Esophagus squamous epithelium (tissue), 5 donors: ENCODE measurements at places on chromosomes 4 and X. TPM values are rescaled to one million over a fixed set of nuclear protein-coding genes. Genes with fewer than 3 reads are reported as not detected.

- no peak for DNase-seq
Observed at GRCh38 chrX:121581885-121582284, 534.5 kb downstream of the GLUD2 start.

IL2RG gene
- total RNA-seq, result 7.4 TPM

GRCh38 chr4:153143527-153144348, 60.5 kb upstream of the TRIM2 start:
- DNase-seq, result no peak

ZDHHC15 gene
- 0.27 TPM for total RNA-seq

DNA sequence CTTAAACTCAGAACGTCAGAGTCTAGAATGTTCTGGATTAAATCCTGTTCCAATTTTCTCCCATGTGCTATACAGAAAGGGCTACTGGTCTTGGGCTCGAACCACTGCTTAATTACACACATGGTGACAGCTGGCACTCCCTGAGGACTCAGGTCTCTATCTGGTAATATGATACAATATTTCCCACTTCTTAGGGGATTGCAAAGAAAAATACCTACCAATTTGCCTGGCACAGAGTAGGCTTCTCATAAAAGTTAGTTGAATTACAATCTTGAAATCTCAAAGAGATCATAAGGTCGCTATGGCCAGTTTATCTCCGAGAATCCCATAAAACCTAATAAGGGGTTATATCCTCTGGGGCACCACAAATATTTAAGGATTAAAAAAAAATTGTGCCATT, 8.6 kb downstream of the GPM6B start:
- DNase-seq, result no peak

DNA sequence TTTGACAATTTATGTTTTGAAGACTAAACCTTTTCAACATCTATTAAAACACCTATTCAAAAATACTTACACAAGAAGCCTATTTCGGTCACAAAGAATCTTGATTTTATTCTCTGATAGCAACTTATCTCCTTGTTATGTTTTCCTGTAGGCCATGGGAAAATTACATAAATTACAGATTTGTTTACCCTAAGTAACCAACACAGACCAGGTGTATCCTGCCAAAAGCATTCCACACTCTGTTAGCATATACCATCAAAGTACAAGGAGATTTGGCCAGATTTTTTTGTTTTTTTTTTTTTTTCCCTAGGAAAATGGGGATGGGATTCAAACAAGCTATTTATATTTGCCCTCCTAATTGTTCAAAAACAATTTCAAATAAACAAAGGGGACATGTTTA, 497.9 kb upstream of the MAGEB18 start:
- no peak for DNase-seq
